ENCODE measurements at places on chromosomes 13 and 19.

- H3K4me3 ChIP-seq: no peak overlapping the region
- H3K36me3 ChIP-seq: no peaks in the 10 kb centered on the region
- no peak overlapping the region for H3K27ac ChIP-seq
- no peaks in the 10 kb centered on the region for H3K27me3 ChIP-seq
Measured at GRCh38 chr13:38093425-38093824, 223.9 kb upstream of the TRPC4 start.

DNA sequence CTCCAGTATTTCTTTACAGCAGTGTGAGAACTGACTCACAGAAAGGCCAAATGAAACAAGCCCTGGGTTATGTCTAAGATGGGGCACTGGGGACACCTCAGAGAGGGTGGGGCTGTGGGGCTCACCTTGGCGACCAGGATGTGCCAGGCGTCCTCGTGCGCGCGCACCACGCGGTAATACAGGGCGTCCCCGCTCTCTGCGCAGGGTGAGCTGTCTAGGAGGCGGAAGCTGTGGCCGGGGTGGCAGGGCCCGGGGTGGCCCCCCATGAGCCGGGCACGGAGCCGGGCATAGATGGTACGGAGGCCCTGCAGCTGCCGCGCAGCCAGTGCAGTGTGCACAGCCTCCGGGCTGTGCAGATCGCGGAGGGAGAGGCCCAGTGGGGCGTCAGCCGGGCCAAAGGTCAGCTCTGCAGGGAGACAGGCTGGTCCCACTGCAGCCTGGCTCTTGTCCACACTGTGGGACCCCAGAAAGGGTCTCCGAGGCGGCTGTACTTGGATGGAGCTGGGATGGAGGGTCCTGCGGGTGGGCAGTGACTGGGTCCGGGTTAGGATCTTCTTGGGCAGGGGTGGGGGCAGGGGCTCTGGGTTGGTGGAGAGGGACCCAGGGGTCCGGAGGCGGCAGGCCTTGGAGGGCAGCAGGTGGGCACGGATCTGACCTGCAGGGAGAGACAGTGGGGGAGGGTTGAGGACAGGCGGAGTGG lies 3.4 kb downstream of the PEAK3 start:
- peaks cover 22% of the 10 kb centered on the region for H3K4me1 ChIP-seq
- H3K27ac ChIP-seq: no peak overlapping the region
- H3K36me3 ChIP-seq: peaks cover 13% of the 10 kb centered on the region
- no peak for DNase-seq
- no peak overlapping the region for H3K4me3 ChIP-seq

GRCh38 chr13:114039471-114040141 lies 65.7 kb upstream of the C13orf46 start:
- DNase-seq: no peak
- no peaks in the 10 kb centered on the region for H3K36me3 ChIP-seq
- H3K27me3 ChIP-seq: no peaks in the 10 kb centered on the region
- H3K4me3 ChIP-seq: no peak overlapping the region

DNA sequence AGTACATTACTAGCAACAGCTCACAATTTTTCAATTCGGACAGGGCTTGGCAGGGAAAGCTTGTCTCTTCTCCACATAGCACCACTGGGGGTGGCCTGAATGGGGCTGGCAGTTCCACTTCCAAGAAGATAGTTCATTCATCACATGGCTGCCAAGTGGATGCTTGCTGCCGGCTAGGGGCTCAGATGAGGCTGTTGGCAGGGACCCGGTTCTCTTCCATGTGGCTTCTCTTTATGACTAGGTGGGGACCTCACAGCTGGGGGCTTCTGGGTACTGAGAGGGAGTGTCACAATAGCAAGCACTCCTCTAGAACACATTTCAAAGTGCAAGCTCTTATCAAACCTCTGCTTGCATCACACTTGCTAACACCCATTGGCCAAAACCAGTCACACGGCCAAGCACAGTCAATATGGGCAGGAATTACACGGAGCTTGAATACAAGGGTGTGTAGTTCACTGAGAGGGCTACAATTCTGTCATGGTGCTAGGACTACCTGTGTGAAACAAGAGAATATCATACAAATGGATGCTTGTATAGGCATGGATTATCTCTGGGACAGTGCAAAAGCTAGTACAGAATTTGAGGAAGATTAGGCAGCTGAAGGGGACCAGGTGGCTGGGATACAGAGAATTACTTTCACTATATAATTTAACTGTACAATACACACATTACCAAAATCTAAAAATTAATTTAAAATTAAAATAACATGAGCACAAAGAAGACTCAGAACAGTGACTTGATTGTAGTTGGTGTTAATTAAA lies 32.3 kb downstream of the ATP7B start:
- H3K27me3 ChIP-seq: no peaks in the 10 kb centered on the region
- H3K4me1 ChIP-seq: no peaks in the 10 kb centered on the region
- no peak for DNase-seq
- H3K27ac ChIP-seq: no peak overlapping the region
- no peaks in the 10 kb centered on the region for H3K36me3 ChIP-seq

Measured in naive thymus-derived CD8-positive, alpha-beta T cell (primary cell).